Left kidney (tissue), 8 donors: ENCODE measurements at places on chromosomes 16 and 17. TPM values are rescaled to one million over a fixed set of nuclear protein-coding genes. Genes with fewer than 3 reads are reported as not detected.

DNA sequence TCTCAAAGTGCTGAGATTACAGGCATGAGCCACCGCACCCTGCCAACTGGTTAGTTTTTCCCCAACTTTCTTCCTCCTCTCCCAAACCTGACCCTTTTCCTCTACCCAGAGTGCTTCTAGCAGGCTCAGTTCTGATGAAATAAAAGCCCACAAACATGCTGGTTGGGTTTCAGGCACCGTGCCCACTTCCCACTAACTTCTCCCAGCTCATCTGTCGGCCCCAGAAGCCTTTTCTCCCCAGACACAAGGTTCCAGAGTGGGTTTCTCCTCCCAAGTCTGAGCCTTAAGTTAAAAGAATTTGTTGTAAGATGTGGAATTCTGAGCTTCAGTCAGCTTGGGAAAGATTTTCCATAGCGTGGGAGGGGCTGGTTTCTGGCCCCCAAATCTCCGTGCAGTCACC, 11.5 kb upstream of the SCN4A start:
- no peak for DNase-seq

- DNase-seq = no peak
Measured at GRCh38 chr16:14356064-14356463, 274.0 kb downstream of the PARN start.

Gene ITGAL
- polyA plus RNA-seq = 2.1 TPM

DNA sequence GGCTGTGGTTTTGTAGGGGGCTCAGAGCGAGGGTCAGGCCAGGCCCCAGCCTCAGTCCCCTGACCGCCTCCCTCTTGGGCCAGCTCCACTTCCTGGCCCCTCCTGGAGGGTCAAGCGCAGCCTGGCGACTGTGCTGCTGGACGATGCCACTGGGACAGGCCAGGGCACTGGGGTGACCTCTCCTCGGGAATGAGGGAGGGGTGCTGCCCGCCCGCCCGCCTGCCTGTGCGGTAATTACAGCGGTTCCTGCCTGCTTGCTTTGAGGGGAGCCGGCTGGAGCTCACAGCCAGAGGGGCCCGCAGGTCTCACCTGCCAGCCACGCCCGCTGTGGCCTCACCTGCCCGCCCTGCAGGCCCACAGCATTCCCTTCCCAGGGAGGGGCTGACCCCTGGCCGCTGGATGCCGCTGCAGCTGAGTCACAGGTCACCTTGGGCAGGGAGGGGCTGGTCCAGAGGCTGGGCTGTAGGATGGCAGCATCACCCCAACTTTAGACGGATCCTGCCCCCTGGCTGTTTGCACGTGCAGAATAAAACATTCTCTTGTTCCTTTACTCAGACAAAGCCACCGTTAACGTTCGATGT, 76.7 kb upstream of the CBX4 start:
- DNase-seq = no peak

GRCh38 chr16:28140788-28141618, 70.8 kb downstream of the XPO6 start:
- no peak for DNase-seq

Gene USP6
- 13.8 TPM for polyA plus RNA-seq

- no peak for DNase-seq
Measured at GRCh38 chr17:61057257-61057656, 342.4 kb upstream of the TBX2 start.
